ENCODE measurements at places on chromosomes 6 and 20. TPM values are rescaled to one million over a fixed set of nuclear protein-coding genes. Genes with fewer than 3 reads are reported as not detected.

- DNase-seq, result peak; percentile 18
Observed at GRCh38 chr6:22102671-22103070, 194.2 kb downstream of the PRL start.

DNA sequence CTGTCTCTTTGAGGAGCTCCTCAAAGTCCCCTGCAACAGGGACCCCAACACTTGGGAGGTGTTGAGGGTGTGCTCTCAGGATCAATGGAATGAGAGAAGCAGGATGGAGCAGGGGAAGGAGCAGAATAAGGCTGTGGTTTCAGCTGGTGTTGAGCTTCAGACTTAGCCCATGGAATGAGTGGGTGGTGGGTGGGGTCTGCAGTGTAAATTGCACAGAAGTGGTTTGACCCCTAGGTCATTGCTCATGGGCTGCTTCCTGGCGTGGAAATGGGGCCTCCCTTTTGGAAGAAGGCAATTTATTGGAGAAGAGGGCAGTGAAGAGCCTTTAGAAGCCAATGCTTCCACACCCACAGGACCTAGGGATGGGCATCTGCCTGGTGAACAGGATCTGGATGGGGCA lies 37.0 kb upstream of the KCNG1 start:
- DNase-seq, result no peak

GRCh38 chr20:8808202-8808535 lies 260.7 kb upstream of the PLCB4 start:
- no peak for DNase-seq

DNA sequence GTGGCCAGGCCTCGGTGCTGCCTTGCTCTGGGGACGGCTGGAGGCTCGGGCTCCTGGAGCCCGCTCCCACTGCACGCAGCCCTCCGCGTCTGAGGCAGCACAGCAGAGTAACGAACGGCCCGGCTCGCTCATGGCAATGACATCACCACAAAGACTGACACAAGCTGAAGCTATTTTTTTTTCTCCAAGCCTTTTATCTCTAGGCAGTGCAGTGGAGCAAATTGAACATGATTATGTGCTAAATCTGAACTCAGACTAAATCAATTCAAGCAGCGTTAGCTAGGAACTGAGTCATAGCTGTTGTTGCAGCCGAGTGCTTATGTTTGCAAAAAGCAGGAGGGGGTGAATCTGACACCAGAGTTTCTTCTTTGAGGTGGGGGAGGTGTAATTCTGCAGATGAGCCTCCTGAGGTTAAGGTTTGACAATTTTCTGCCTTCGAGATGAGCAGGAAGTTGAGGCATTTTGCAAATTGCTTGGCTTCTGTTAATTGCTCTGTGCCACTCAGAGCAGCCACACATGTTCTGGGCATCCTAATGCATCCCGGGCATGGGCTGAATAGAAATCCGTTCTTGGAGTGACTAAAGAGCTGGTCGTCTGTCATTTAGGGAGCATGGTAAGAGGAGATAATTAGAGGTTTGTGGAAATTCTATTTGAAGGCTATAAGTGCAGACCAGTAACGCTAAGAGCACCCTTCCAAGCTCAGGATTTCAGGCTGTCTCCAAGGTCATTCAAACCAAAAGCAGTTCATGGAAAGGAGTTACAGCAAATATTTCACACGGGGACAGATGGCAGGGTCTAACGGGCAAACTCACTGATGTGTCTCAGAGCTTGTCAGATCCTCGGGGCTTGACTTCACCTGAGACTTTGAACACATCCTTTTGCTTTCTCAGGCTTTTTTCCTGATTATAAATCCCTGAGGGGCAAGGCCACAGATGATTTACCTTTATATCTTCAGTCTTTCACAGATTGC lies 155.1 kb upstream of the ENPP5 start:
- DNase-seq, result no peak

DNA sequence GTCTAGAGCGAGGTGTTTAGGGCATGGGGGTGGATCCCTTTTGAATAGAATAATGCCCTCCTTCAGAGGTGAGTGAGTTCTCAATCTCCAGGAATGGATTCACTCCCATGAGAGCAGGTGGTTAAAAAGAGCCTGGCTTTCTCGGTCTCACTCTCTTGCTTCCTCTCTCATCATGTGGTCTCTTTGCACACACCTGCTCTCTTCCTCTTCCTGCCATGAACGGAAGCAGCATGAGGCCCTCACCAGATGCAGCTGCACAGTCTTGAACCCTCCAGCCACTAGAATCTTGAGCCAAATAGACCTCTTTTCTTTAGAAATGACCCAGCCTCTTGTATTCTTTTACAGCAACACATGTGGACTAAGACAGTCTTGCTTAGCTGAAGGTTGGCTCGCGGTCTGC lies 119.3 kb downstream of the BMP7 start:
- no peak for DNase-seq

GRCh38 chr20:6660441-6660840 lies 107.0 kb upstream of the BMP2 start:
- DNase-seq, result no peak

DNA sequence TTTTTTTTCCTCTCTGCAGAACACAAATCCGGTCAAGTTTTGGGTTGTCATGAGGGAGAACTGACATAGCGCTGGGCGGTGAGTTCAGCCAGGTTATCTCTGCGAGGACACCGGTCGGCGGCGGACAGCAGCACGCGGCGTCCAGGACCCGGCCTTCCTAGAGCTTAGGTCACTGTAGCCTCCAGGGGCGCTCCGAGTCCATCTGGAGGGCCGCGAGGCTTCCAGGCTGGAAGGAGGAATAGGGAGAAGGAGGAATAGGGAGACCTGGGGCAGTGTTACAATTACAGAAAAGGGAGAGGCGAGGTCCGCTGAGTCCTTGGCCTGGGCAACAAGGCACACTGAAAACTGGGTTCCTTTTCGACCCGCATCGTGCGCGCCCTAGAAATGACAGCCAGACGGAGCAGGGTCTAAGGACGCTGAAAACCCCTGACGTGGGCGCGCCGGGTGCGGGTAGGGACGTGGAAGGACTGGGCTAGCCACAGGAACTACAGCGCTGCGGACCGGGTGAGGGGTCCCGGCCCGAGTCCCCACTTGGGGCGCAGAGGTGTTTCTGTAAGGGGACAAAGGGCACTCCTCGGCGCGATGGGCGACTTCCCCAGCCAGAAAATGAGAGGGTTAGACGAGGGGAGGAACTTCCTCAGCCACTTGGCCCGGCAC lies 536 bp upstream of the FNDC1 start:
- no peak for DNase-seq

DNA sequence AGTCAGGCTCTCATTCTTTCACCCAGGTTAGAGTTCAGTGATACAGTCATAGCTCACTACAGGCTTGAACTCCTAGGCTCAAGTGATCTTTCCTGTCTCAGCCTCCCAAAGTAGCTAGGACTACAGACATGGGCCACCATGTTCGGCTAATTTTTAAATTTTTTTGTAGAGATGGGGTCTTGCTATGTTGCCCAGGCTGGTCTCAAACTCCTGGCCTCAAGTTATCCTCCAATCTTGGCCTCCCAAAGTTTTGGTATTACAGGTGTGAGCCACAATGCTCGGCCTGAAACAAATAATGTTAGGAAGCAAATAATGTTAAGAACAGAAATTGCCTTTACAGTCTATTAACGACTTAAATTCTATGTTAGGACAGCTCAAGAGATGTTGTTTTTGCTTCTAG lies 1.8 kb upstream of the UBR2 start:
- DNase-seq, result no peak

- no peak for DNase-seq
Observed at GRCh38 chr6:157965387-157965786, 16.3 kb upstream of the SYNJ2 start.

DNA sequence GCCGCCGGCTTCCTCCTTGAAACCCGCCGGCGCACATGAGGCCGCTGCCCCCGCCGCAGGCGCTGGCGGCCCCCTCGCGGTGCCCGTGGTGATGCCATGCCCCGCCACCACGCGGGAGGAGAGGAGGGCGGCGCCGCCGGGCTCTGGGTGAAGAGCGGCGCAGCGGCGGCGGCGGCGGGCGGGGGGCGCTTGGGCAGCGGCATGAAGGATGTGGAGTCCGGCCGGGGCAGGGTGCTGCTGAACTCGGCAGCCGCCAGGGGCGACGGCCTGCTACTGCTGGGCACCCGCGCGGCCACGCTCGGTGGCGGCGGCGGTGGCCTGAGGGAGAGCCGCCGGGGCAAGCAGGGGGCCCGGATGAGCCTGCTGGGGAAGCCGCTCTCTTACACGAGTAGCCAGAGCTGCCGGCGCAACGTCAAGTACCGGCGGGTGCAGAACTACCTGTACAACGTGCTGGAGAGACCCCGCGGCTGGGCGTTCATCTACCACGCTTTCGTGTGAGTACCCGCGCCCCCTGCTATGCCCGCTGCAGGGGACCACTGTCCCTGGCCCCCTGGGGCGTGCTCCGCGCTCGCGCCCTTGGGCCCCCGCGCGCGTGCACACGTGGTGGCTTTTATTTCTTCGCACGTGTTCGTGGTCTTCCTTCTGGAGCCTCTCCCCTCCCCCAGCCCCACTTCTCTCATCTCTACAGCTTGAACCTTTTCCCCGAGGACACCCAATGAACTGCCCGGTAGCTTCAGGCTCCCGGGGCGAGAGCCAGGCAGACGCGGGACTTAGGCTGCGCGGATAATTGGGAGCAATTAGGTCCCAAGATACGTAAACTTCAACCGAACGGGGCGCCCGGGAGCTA lies 453 bp downstream of the KCNQ5 start:
- peak; percentile 80 for DNase-seq

- no peak for DNase-seq
Observed at GRCh38 chr6:110488606-110489190, 12.3 kb upstream of the SLC22A16 start.

- DNase-seq, result no peak
Observed at GRCh38 chr20:51108638-51109363, 85.9 kb upstream of the KCNG1 start.

DNA sequence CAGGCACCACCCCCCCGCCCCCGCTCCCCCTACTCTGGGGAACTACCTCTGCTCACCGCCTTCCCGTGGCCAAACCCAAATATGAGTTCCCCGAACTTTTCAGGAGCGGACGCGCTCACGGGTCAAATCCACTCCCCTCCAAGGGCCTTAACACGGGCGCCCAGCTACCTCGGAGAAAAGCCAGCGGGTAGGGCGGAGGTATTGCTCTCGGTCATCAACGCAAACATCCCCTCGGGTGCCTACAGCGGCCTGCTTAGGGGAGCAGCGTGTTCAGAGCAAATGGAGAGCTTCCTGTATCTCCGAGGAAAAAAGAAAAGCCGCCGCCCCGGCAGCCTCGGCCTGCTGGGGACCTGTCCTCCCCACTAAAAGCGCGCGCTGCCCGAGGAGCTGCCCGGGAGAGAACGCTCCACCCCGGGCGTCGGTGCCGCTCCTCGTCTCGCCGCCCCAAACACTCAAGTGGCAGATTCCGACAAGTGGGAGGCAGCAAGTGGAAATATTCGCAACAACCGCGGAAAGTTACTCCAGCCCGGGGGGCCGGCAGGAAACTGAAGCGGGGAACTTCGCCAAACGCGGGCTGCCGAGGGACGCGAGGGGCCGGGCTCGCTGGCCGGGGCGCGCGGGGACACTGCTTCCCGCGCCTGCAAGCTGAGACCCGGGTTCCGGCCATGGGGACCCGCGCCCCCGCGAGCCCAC lies 699 bp downstream of the PTPRT start:
- no peak for DNase-seq

DNA sequence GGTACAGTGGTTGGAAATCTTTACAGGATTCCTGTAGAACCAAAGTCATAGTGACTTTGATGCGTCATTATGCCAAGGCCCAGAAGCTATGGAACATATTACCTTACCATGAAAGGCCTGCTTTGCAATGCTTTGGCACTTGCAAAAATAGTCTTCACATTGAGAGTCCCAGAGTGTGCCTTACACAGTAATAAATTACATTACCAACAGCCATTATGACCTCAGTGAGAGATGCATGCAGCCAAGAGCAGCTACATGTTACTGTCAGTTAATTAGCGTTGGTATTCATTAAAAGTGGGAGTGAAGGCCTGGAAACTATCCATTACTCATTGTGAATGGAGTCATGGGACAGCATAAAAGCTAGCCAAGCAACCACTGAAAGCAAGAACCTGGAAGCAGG lies 39.2 kb upstream of the HDDC2 start:
- DNase-seq, result no peak

DNA sequence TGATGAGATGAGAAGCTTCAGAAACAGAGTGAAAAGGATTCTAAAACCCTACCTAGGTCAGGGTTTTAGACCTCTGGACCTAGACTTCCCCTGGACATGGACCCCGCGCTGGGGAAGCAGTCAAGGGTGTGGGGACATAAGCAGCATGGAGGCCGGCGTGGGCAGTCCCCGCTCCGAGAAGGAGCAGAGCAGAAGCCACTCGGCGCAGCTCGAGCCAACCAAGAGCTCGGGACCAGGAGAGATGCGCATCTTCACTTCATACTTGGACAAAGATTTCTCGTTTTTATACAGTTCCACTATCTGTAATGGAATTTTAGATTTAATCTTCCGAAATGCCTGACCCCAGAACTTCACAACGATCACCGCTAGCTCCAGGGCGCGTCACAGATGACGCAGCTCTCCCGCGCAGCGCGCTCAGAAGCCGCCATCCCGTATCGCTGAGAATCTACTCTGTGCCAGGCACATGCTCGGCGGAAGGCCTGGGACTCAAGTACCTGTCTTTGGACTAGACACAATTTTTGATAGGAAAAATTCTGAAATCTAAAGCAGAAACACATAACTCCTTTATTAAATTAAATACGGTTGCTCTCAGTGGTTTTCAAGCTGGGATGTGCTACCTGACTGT lies 60.3 kb downstream of the WDR27 start:
- no peak for DNase-seq

- no peak for DNase-seq
Observed at GRCh38 chr6:157893238-157893637, 70.2 kb downstream of the SNX9 start.

DNA sequence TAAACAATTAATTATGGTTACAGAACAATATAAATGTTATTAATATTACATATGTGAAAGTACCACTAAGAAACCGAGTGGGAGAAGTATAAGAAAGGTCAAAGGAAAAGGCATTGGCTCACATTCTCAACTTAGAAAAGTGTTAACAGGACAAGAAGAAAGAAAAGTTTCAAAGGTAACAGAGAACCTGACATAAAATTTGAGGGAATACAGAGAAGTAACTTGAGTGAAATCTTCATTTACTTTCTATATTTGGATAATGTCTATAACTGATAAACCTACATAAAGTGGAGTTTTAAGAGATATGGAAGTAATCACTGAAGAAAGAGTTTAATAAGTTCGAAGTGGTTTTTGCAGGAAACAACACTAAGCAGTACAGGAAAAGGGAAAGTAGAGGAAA lies 30.1 kb downstream of the REPS1 start:
- no peak for DNase-seq

DNA sequence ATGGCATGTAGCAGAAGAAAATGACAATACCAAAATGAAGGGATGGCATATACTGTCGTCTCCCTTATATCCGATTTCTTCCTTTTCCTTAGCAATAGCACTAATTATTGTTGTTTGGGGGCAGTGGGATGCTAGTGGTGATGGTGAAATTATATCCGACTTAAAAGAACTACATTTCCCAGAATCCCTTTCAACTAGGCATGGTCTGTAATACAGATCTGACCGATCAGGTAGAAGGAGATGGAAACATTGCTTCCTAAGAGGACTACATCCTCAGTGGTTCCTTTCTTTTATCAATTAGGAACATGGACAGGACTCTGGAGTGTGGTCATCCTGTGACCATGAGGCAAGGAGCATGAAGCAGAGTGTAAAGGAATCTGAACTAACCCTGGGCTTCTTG lies 532.6 kb downstream of the CBLN4 start:
- DNase-seq, result no peak

GRCh38 chr20:64077094-64077493 lies 2.2 kb downstream of the RGS19 start:
- peak; percentile 62 for DNase-seq

PLA2G7 gene
- total RNA-seq, result not detected

IL17A gene
- not detected for total RNA-seq

DEFB116 gene
- total RNA-seq, result not detected

DLK2 gene
- total RNA-seq, result 0.78 TPM

ENPP4 gene
- total RNA-seq, result 8.6 TPM

GPR6 gene
- total RNA-seq, result not detected

NUP43 gene
- 83.8 TPM for total RNA-seq

Measured in activated naive CD8-positive, alpha-beta T cell treated with anti-CD3 and anti-CD28 coated beads for 36 hours (primary cell).